Activated T-cell treated with anti-CD3 and anti-CD28 coated beads, Interleukin-2, amount 50 U/mL, for 1 hour (primary cell): ENCODE measurements at places on chromosomes 7 and 10.
A peak's percentile ranks its signal among the peaks of the same experiment; 100 is the strongest.

GRCh38 chr7:136167991-136168390, 190.8 kb upstream of the MTPN start:
- no peak for DNase-seq

GRCh38 chr7:123355576-123356190, 155.9 kb upstream of the SLC13A1 start:
- DNase-seq: no peak

DNA sequence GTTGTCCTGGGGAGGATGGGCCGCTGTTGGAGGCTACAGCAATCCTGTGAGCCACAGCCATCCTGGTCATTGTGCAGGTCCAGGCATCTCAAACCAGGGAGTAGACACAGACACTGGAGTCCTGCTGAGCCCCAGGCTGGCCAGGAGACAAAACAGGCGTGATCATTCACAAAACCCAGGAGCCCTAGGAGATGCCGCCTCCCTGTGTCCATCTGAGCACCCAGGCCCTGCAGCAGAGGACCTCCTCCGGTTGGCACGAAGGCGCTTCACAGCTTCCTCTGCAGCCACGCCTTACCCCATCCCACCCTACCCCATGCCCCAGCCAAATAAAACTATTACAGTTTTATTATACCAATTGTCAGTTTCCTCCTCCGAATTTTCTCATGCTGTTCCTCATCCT, 183.6 kb downstream of the PLXNA4 start:
- no peak for DNase-seq

GRCh38 chr7:88363249-88363648, 56.6 kb upstream of the STEAP4 start:
- DNase-seq: no peak

DNA sequence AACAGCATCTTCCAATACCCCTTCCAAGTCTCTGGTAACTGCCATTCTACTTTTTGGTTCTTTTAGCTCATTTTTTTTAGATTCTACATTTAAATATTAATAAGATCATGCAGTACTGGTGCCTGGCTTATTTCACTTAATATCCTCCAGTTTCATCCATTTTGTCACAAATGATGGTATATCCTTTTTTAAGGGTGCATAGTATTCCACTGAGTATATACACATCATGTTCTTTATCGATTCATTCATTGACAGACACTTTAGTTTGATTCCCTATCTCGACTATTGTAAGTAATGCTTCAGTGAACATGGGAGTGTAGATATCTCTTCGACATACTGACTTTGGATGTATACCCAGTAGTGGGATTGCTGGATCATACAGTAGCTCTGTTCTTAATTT, 89.7 kb downstream of the CCDC3 start:
- no peak for DNase-seq

- peak; percentile 42 for DNase-seq
Measured at GRCh38 chr7:37311355-37311754, 137.3 kb downstream of the ELMO1 start.

- no peak for DNase-seq
Measured at GRCh38 chr7:113816639-113817038, 102.2 kb downstream of the PPP1R3A start.

- DNase-seq: no peak
Measured at GRCh38 chr7:27600247-27600646, 62.4 kb downstream of the HIBADH start.

GRCh38 chr7:131683536-131684125, 127.2 kb upstream of the PODXL start:
- no peak for DNase-seq

DNA sequence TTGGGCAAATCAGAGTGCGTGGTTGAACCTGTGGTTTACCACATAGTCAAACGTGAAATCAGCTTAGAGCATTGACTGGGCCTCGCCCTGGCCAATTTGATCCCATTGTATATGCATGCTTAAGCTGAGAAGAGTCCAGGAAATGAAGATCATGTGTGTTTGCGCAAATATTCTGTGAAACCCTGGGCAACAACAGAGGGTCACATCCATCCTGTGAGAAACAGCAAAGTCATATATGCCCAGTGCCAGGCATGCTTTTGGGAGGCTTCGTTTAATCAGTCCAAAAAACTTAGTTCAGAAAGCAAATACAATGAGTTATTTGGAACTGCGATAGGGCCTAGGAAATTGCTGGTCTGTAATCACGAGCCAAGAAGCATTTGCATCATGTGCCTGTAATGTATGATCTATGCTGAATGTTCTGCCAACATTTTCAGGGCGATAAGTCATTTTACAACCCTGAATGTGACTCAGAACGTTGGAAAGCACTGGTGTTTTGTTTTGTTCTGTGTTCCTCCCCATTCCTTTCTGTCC, 412.1 kb upstream of the CELF2 start:
- DNase-seq: no peak

DNA sequence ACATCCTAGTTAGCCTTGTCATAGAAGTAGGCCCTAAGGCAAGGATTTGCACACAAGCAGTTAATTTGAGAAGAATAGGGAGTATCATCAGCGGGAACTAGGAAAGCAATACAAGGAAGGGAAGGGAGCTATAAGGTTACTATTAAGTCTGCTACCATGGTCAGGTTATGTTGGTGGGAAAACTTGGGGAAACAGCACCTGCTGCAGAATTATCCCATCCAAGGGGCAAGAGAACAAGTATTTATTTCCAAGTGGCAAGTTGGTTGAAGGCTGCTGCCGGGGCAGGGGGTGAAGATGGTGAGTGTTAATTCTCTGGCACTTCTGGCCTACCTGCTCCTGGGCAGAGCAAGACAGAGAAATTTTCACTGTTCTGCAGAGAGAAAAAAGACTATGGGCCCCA, 55.0 kb downstream of the CAV1 start:
- DNase-seq: no peak

DNA sequence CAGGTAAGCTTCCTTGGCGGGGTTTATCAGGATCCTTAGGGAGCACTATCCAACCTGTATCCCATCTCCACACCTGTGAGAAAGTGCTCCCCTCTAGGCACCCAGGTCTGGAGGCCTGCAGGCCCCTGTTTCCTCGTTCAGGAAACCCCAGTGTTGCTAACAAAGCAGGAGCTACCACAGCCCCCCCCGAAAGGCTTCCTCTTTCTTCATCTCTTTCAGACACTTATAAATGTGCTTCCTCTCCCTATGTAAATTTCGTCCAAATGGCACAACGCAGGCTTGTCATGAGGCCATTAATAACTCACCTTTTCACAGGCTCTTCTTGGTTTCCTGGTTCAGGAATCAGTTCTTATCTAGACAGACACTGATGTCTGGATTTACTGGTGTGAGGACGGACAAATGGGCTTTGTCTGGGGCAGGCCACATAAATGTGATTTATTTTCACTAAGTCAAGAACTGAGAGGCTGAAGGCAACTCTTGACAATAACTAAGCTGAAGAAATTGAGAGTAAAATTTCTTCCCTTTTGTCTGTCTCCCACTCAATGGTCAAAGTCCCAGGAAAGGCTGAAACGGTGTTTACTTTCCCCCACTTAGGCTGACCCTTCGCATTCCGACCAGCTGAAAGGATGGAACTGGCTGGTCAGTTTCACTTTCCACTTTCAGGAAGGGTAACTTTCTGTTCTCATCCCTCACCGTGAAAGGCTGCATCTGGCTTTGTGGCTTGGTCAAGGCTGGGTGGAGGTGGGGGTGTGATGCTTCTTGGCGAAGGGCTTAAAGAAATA, 46.8 kb downstream of the PIK3AP1 start:
- DNase-seq: no peak

GRCh38 chr7:25619381-25619780, 391.1 kb upstream of the NPVF start:
- no peak for DNase-seq

- DNase-seq: no peak
Measured at GRCh38 chr7:70492625-70493024, 639.3 kb upstream of the GALNT17 start.

- no peak for DNase-seq
Measured at GRCh38 chr7:91835826-91836368, 44.6 kb downstream of the MTERF1 start.

DNA sequence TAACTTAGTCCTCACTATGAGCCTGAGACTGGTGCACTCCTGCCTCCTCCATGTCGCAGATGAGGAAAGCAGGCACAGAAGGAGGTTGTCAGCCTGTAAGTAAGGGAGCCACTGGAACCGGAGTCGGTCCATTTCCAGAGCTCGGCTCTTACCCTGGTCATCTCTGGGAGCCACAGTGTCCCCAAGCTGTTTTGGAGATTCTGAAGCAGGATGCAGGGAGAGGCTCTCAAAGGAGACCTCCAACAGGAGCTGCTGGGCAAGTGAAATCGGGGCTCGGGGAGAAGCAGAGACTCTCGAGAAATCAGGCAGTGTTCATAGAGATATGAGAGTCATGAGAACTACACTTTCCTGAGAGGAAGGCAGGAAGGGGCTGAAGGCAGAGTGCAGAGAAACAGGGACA, 39.0 kb downstream of the VSTM4 start:
- no peak for DNase-seq

DNA sequence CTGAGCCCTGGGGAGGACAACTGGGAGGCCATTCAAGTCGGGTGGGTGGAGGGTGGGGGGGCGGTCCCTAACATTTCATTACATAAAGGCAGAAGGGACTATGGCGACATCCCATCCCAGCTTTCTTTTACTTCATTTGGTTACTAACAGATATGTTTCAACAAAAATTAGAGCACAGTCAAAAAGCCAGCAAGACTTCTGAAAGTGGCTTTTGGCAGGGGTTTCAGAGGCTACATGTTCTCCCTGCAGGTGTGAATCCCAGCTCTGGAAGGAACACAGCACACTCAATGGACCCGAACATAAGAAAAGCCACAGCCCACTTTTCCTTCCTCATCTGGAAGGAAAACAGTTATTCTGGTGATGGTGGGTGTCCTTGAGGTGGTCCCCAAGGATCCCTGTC, 7.1 kb downstream of the FAM171A1 start:
- no peak for DNase-seq

DNA sequence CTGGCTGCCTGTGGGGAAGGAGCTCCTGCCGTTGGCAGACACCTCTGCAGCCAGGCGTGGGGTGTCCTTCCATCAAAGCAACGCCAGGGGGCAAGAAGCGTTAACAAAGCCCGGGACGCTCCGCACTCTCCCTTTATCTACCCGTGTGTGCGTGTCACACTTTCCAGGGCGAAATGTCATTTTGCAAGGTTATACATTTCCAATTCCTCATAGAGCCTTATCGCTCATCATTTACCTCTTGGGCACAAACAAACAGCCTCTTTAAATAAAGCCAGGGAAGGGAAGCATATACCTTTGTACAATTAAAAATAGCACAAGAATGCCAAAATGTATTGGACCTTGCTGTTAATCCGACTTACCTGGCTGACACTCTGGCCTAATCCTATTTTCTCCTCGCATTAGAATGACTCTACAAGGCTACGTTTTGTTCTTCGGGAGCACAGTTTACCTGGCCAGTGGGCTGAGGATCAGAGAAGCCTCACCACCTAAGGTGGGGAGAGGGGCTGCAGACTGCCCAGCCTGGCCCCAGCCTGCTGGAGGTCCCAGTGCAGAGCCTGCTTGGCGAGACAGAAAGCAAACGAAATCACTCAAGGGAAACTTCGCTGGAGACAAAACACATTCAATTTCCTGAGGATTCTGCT, 77.6 kb upstream of the EN2 start:
- peak; percentile 62 for DNase-seq

DNA sequence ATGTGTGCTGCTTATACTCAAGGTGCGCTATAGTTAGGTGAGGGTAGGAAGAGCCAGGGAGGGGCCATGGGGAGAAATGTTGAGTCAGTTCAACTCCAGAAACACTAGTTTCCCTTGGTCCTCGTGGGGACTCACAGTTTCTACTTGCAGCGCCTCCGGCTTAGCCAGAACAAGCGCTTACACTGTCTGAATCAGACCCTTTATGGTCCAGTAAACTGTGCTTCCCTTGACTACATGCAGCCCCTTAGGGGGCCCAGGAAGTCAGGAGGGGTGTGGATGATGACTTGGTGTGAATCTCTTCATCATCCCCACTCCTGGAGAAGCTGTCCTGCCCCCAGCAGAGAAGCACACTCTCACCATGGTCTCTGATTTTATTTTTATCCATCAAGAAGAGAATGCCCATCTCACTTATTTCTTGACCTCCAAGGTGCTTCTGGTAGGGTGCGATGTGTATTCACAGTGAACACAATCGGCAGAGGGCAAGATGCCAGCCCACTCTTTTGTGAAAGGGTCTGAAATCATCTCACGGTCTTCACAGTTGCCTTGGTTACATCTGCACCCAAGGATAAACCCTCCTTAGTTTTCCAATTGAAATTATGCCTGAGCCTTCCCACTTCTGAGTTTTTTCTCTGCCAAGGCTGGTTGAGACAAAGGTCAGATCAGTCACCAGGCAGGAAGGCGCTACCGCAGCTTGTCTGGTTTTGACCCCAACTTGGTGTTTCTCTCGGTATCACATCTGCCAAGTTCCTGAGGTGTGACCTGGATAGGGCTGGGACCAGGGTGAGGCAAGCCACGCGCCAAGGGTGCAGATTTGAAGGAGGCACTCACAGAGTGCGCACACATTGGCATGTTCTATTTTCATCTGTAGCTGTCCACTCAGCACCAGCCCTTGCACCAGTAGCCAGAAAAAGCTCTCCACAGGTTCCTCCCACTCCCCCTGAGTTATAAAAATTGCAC, 62.7 kb upstream of the LRRC4 start:
- no peak for DNase-seq

- DNase-seq: no peak
Measured at GRCh38 chr10:101441541-101442455, 87.8 kb downstream of the BTRC start.

DNA sequence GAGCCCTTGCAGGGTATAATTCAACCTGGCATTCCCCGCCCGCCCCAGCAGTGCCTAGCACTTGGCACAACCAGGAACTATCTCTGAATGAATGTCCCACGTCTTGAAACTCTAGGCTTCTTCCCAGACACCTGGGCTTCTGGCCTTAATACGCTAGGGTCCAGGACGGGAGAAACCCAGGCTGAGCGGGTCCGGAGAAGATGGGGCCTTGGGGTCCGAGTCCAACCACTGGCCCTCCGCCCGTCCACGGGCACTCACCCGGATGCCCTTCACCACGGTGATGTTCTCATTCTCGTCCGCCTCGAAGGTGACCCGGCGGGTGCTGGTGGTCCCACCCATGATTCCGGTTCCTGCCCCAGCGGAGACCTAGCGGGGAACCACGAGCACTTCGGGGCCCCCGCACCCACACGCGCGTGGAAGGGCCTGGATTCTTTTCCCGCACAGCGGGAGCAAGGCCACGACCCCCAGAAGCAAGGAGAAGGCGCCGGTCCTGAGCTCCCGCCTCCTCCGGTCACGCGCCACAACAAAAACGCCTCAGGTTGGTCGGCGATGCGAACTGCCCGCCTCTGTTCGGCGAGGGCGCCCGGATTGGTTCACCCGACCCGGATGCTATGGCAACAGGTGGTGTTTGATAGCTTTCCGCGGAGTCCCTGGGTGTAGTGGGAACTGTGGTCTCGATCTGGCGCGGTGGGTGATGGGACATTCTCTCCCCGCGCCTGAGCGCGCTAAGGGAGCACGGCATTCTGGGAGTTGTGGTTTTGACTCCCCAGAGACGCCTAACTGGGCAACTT, at the start of gene CHCHD3:
Gene CHCHD3 (minus strand): TSS at position 492 of the 791 bp plus-strand sequence. CDS start 153 bp downstream, at position 339.
- DNase-seq: peak; percentile 93

GRCh38 chr7:80583901-80584300, 54.5 kb upstream of the CD36 start:
- DNase-seq: no peak

GRCh38 chr10:6409971-6410643, 170.0 kb downstream of the PRKCQ start:
- DNase-seq: peak; percentile 35
